Fibroblast of lung (primary cell): ENCODE measurements at places on chromosomes 16 and 17.

DNA sequence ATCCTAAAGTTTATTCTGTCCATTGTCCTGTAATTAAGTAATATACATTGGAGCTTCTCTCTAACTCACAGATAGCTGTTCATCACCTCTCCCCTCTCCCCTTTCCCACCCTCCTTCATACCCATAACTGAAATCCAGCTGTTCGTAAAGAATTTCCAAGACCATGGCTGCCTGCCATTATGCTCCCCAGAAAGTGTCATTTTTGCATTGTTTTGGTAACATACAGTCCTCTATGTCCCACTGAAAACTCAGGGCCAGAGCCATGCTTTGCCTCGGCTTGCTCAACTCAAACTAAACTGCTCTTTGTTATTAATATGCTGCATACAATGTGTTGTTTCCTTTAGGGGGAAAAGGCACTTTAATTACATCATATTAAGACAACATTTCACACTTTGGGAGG is 132.0 kb downstream of the MRTFB start:
- H3K27me3 ChIP-seq: no peaks in the 10 kb centered on the region
- no peaks in the 10 kb centered on the region for H3K4me1 ChIP-seq
- no peak overlapping the region for H3K27ac ChIP-seq
- DNase-seq: no peak
- H3K4me3 ChIP-seq: no peak overlapping the region
- H3K36me3 ChIP-seq: no peaks in the 10 kb centered on the region

GRCh38 chr16:65845466-65846209 is 520.9 kb upstream of the CDH5 start:
- no peaks in the 10 kb centered on the region for H3K27me3 ChIP-seq
- peak; percentile 22 for DNase-seq
- H3K36me3 ChIP-seq: no peaks in the 10 kb centered on the region
- no peak overlapping the region for H3K27ac ChIP-seq
- H3K4me3 ChIP-seq: no peak overlapping the region

GRCh38 chr16:52114379-52114778 is 432.6 kb downstream of the TOX3 start:
- no peak overlapping the region for H3K27ac ChIP-seq
- no peak for DNase-seq
- H3K4me1 ChIP-seq: no peaks in the 10 kb centered on the region
- no peaks in the 10 kb centered on the region for H3K27me3 ChIP-seq

DNA sequence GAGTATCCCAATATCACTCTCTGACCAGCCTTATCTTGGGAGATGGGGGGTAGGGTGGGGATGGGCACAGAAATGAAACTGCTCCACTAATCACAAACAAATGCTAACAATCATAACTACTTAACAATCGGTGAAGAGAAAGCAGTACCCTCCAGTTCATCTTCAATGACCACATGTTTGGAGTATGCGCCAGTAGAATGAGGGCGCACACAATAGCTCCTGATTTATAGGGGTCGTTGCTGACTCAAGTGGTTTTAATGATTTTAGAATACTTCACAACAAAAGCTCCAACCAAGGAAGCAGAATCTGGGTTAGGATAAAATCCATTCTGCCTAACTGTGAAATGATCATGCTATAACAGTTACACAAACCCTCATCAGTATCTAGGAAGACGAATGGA is 184.4 kb downstream of the AATF start:
- no peak overlapping the region for H3K4me3 ChIP-seq
- no peaks in the 10 kb centered on the region for H3K27me3 ChIP-seq
- no peak overlapping the region for H3K27ac ChIP-seq
- peaks cover 5% of the 10 kb centered on the region for H3K36me3 ChIP-seq

GRCh38 chr17:2594722-2595599 is 1.5 kb downstream of the PAFAH1B1 start:
- peak overlapping the region; percentile 89 for H3K27ac ChIP-seq
- peaks cover 2% of the 10 kb centered on the region for H3K4me1 ChIP-seq

DNA sequence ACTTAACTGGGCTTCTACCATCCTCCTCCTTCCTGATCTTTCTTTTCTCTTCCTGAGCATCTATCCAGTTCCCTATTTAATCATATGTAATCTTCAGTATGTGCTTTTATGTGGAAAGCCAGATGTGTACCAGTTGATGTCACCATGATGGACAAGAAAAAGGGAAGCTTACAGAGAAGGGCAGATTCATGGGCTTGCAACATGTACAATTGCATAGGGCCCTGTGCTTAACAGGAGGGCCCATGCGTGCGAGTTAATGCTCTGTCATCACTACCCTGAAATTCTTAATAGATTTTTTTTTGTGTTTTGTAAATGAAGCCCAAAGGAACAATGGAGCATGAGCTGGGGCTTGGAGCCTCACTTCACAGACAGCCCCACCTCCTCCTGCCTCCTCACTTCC is 124.3 kb downstream of the CDH13 start:
- no peaks in the 10 kb centered on the region for H3K4me1 ChIP-seq
- H3K27ac ChIP-seq: no peak overlapping the region
- no peak for DNase-seq
- H3K36me3 ChIP-seq: no peaks in the 10 kb centered on the region
- H3K4me3 ChIP-seq: no peak overlapping the region

DNA sequence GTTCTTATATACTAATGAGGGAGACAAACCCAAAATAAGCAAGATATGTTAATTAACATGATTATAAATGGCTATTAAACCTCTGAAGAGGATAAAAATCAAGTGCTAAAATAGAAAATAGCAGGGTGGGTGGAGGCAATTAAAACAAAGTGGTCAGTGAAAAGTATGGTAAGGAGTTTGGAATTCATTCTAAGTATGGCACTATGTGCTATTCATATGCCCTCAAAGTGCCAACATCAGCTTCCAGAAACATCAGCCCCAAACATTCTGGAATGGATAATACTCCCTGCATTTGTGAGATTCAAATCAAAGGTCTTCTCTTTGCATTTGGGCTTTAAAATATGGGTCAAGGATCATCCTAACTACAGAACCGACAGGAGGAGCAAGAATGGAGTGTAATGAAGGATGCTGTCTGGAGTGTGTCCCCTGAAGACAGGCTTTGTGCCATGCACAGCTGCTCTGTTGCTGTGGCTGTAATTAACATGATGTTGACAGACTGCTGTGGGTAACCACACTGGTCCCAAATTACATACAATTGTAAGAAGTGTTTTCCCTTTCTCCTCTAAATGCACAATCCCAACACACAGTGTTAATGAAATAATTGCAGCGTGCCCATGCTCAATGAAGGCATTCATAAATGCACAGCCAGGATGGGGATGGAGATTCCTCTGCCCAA is 93.1 kb downstream of the VAT1L start:
- no peaks in the 10 kb centered on the region for H3K4me1 ChIP-seq
- no peak for DNase-seq
- no peak overlapping the region for H3K4me3 ChIP-seq
- H3K36me3 ChIP-seq: no peaks in the 10 kb centered on the region
- H3K27ac ChIP-seq: no peak overlapping the region
- no peaks in the 10 kb centered on the region for H3K27me3 ChIP-seq
